ENCODE measurements at places on chromosomes 7 and 10.

DNA sequence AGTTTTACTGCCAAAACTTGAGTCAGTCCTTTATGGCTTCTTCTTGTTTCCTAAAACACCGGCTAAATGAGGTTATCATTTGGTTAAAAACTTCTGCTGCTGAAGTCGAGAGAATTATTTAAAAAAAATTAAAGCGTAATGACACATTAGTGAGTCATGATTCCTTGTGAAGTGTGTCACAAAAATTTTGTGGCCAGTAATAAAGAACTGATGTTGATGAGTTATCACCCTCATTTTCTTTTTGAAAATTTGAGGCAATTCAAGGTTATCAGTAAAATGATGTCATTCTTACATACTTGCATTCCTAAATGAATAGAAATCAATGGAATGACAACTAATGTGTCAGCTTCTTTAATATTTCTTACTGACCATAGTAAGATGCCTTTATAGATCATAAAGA is 427.4 kb downstream of the SORCS3 start:
- DNase-seq: no peak

GRCh38 chr7:32586291-32587221 is 91.3 kb downstream of the AVL9 start:
- no peak for DNase-seq

GRCh38 chr10:110058212-110058611 is 50.4 kb downstream of the ADD3 start:
- no peak for DNase-seq

DNA sequence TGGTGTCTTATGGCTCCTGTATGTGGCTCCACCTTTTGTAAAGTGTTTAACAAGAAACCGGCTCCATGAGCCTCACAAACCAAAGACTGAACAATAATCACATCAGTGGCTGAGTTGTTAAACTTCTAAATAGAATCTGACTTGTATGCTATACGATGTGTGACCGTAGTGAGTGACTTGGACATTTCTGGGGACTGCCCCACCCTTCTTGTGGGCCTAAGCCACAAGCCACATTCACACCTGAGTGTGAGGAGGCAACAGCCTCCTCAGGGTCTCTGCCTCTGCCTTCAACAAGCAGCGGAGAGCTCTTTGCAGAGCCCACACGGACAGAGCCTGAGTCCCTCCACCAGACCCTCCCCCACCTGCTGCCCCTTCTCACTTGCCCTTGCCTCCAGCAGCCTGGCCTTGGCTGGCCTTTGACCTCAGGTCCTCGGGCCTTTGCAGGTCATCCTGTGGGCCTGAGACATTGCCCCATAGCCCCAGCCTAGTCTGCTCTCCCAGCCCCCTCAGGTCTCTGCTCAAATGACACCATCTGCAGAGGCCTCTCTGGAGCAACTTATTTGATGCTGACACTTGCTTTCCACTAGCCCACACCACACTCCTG is 156.8 kb upstream of the TNS3 start:
- DNase-seq: no peak

- DNase-seq: no peak
Observed at GRCh38 chr10:50367732-50368131, 116.4 kb upstream of the ASAH2 start.

DNA sequence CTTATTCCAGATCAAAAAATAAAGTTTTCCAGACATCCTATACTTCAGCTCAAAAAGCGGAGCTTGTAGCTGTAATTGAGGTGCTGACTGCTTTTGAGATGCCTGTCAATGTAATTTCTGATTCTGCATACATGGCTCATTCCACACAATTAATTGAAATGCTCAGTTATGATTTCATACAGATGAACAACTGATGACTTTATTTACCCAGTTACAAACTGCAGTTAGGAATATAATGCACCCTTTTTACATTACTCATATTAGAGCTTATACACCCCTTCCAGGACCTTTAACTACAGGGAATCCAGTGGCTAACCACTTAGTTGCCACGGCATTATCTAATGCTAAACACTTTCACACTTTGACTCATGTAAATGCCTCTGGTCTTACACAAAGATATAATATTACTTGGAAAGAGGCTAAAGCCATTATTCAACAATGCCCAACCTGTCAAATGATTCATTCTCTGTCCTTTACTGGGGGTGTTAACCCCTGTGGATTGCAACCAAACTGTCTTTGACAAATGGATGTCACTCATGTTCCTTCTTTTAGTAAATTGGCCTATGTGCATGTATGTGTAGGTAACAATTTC is 147.3 kb downstream of the ZNF33B start:
- DNase-seq: no peak

- DNase-seq: no peak
Observed at GRCh38 chr10:124677293-124677699, 66.9 kb downstream of the FAM53B start.

All from T-cell (primary cell).